COR-L47 (cell line): ENCODE measurements at places on chromosomes 16 and 17.
A peak's percentile ranks its signal among the peaks of the same experiment; 100 is the strongest.

GRCh38 chr16:8194794-8195193 lies 395.5 kb downstream of the TMEM114 start:
- no peak for DNase-seq

GRCh38 chr17:17815436-17816200 lies 21.2 kb downstream of the SREBF1 start:
- no peak for DNase-seq

DNA sequence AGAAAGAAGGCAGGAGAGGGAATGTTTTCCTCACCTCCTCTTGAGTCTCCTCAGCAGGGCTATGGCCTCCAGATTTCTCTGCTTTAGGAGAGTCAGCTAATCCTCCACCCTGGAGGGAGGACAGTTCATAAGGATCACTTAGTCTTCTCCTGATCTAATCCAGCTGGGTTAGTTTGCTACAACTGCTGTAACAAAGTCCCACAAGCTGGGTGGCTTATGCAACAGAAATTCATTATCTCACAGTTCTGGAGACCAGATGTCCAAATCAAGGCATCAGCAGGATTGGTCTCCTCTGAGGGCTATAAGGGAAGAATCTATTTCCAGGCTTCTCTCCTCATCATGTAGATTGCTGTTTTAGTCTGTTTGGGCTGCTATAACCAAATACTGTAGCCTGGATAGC lies 40.6 kb upstream of the XYLT1 start:
- DNase-seq = no peak

GRCh38 chr17:36856222-36856621 lies 81.1 kb upstream of the LHX1 start:
- no peak for DNase-seq

GRCh38 chr16:55703003-55704001 lies 47.5 kb downstream of the SLC6A2 start:
- DNase-seq = peak; percentile 42

- no peak for DNase-seq
Measured at GRCh38 chr17:58412961-58413586, 4.3 kb downstream of the RNF43 start.

- DNase-seq = no peak
Measured at GRCh38 chr16:6165330-6165979, 1067.9 kb upstream of the EEF2KMT start.

GRCh38 chr17:50710650-50711049 lies 2.9 kb upstream of the ANKRD40 start:
- no peak for DNase-seq

DNA sequence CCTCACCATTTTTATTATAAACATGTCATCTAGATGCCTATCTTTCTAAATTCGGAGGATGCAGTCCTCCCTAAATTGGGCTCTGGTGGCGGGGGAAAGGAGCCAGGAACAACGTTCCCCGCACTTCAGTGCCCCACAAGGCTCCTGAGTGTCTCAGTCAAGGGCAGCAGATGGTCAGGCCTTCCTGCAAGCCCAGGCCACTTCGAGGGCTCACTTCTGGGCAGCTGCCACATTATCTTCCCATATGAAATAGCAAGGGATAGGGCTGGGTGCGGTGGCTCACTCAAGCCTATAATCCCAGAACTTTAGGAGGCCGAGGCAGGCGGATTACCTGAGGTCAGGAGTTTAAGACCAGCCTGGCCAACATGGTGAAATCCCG lies 32.3 kb downstream of the FBXO31 start:
- DNase-seq = no peak

DNA sequence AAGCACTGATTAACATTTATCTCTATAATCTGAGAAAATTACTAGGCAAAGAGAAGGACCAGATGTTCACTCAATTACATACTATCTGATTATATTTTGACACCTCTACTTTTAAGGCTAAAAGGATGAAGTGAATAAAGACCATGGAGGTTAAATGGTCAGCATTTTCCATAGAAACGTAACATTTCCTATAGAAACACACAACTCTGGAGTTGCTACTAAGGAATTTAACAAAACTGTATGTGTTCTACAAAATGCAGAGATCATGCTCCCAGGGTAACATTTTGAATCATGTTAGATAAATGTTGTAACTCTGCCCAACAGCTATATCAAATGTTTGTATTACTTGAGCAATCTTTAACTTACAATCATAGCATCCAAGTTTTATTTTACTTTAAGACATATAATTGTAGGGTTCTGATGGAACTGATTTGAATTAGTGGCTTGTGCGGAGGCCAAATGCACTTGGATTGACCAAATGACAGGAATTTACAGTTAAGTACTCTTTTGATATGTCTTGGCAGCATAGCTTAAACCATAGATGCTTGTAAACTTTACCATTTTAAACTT lies 97.7 kb downstream of the RPGRIP1L start:
- DNase-seq = no peak

- DNase-seq = no peak
Measured at GRCh38 chr16:81669473-81670350, 109.4 kb upstream of the PLCG2 start.

DNA sequence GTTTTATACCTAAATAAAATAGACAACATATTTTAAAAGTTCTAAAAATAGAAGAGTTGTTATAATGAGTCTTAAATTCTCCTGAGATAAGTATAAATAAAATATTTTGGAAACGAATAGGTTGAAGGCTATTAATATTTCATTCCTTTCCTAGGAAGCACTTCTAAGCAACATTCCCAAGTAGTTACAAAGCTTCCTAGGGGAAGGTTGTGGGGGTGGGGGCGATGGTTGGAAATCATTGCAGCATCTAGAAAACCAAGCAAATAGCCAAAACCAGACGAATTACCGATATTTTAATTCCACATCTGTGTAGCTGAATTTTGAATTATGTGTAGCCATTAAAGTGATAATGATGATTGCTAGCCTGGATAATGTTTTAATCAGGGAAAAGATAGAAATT lies 26.9 kb downstream of the PTRH2 start:
- DNase-seq = no peak

GRCh38 chr16:515175-515938 lies 12.2 kb upstream of the CAPN15 start:
- no peak for DNase-seq

DNA sequence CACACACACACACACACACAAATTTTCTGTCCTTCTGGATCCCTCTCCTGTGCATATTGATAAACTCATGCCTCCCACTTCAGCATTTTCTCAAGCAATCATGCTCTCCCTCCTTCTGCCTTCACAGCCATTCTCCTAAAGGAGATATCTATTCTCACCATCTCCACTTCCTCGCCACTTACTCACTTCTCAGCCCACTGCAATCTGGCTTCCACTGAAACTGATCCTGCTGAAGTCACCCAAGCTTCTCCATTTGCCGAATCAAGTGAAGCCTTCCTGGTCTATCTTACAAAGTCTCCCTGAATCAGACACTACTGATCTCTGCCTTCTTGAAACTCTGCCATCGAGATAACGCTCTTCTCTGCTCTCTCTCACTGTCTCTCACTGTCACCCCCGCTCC lies 54.0 kb upstream of the GNAO1 start:
- DNase-seq = no peak

DNA sequence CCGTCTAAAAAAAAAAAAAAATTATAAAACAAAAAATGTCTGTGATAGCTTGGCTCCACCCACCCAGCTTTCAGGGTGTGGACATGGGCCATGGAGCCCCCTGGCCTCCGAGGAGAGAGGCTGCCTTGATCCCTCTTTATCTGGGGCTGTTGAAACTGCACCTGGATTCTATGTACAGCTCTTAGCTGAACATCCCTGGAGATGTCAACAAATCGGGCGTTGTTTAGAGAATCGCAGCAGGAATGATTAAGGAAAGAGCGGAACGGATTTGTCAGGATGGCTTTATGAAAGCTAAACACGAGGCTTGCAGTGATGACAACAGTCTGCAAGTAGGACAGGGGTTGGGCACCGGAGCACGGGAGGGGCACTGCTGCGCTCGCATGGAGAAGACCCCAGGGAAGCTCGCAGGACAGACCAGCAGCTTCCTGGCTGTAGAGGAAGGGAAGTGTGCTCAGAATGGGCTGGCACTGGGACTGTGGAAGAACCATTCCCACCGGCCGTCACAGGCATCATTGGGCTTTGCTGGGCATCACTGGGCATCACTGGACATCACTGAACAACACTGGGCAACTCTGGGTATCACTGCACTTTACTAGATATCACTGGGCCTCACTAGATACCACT lies 195.8 kb upstream of the FOXF1 start:
- no peak for DNase-seq

GRCh38 chr16:89971495-89972243 lies 23.1 kb downstream of the DEF8 start:
- no peak for DNase-seq

DNA sequence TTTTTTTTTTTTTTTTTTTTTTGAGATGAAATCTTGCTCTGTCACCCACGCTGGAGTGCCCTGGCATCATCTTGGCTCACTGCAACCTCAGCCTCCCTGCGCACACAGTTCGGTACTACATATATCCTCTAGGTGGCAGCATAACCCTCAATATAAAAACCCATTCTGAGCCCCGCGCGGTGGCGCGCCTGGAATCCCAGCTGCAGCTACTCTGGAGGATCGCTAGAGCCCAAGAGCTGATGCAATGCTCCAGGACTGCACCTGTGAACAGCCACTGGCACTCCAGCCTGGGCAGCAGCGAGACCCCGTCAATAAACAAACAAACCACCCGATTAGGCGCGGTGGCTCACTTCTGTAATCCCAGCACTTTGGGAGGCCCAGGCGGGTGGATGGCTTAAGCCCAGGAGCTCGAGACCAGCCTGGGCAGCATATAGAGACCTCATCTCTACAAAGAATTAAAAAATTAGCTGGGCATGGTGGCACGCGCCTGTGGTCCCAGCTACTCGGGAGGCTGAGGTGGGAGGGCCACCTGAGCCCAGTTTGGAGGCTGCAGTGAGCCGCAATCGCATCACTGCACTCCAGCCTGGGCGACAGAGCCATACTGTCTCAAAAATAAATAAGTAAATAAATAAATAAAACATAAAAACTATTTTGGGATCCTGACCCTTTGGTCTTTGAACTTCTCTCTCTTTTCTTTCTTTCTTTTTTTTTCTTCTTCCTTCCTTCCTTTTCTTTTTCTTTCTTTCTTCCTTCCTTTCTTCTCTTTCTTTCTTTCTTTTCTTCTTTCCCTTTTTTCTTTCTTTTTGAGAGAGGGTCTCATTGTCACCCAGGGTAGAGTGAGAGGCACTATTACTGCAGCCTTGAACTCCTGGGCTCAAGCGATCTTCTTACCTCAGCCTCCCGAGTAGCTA lies 15.4 kb upstream of the AKAP10 start:
- peak; percentile 81 for DNase-seq

DNA sequence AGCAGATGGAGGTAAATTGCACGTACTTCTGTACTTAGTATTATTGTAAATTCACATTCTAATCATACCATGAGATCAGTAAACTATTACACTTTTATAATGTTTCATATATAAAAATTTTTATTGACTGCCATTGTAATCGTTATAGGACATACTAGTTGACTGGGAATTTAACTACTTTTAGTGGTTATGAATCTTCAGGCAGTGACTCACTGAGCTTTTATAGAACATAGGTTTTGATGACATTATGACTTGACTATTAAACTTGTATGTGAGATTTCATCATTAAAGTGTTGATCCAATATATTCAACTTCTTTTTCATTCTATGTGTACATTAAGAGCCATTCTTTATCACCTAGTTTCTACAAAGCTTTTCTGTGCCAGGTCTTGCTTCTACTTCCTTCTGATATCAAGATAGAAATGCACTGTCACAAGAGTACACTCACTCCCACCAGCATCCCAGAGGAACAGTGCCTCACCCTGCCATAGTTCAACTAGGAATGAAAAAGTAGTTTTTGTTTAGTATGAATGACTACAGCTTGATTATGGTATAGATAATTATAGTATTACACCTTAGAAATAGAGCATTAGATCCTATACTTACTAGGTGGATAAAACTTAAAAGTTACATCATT lies 142.4 kb upstream of the RBL2 start:
- DNase-seq = no peak

DNA sequence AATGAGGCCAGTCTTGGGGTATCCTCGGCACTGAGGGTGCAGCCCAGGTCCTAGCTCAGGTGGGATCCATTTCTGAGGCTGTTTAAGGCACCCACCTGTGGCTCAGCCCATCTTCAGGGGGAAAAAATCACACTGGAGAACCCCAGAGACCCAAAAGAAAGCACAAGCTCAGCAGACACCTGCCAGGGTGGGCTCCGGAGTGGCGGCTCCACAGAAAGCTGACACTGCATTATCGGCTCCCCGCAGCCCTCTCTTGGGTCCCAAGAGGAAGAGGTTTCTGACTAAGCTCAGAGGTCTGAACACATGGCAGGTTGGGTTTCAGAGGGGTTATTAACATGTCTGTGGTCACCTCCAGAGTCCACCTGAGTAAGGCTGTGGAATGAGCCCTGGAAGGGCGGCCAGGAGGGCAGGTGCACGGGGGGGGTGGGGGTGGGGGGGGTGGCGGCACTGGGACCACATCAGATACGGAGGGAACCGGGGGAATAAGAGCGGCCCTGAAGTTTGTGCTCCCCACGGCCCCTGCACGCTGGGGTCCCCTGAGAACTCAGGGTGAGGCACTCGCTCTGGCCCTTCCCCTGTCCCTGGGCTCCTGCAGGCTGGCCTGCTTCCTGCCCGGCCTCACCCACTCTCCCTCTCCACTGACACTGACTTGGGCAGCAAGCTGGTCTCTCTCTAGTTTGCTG lies 79.5 kb downstream of the TIMM22 start:
- no peak for DNase-seq

DNA sequence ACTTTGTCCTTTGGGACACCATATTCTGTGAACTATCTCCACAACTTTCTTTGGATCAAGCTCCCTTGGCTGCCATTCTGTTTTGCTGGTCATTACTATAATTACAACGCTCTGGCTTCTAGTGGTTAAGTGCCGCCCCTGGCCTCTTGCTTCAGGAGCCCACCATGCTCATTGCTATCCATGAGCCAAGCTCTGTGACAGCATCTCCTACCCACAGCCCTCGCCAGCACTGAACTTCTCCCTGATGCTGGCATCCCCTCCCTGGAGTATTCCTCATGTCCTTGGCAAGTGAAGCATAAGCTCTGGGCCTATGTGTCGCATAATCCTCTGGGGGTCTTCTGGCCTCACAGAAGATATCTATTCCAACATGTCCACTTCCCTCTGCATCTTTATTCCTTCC lies 60.6 kb upstream of the DHX40 start:
- no peak for DNase-seq

DNA sequence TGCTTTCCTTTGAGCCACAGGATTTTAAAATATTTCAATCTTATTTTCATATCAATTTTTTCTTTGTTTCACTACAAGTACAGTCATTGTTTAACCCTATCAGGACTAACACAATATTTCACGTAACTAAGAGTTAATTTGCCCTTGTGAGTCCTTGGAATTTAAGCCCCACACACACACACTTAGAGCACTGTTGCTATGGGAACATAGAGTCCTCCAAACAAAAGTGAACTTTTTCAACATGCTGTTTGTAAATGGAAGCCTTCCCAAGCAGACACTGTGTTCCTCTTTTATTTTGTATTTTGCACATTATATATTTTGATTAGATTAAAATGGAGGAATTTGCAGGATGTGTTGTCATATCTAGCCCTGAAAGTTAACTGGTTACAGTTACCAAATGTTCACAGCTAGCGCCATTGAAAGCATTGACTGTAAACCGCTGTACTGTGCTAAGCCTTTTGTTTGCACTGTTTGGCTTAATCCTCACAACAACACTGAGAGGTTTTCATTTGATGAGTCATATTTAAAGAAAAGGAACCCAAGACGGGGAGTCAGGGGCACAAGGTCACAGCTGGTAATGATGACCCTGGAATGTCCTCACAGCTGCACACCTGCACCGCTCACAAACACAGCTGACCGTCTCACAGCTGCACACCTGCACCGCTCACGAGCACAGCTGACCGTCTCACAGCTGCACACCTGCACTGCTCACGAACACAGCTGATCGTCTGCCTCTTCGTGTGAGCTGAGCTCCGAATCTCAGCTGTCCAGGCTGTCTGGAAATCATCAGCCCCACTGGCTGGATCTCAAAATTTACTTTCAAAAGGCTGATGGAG lies 6.3 kb downstream of the HSBP1 start:
- DNase-seq = peak; percentile 77
